ENCODE measurements at places on chromosomes 5 and 9.

DNA sequence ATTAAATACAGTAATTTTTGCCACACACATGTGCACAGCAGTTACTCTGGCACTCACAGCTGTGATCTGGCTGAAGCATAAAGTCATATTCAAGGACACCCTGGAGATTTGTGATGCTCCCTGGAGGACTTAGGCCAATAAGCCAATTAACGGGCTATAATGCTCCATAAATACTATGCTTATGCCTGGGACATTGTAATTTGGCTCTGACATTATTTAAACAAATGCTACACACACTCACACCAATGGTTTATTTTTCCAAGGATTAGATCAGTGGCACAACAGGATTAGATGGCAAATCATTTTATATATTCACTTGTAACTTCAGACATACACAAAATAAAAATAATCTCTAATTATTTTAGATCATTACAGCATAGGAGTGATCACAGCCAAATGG lies 111.2 kb downstream of the LMNB1 start:
- no peak overlapping the region for H3K4me3 ChIP-seq
- no peak overlapping the region for H3K27ac ChIP-seq
- no peaks in the 10 kb centered on the region for H3K4me1 ChIP-seq
- H3K36me3 ChIP-seq: no peaks in the 10 kb centered on the region

DNA sequence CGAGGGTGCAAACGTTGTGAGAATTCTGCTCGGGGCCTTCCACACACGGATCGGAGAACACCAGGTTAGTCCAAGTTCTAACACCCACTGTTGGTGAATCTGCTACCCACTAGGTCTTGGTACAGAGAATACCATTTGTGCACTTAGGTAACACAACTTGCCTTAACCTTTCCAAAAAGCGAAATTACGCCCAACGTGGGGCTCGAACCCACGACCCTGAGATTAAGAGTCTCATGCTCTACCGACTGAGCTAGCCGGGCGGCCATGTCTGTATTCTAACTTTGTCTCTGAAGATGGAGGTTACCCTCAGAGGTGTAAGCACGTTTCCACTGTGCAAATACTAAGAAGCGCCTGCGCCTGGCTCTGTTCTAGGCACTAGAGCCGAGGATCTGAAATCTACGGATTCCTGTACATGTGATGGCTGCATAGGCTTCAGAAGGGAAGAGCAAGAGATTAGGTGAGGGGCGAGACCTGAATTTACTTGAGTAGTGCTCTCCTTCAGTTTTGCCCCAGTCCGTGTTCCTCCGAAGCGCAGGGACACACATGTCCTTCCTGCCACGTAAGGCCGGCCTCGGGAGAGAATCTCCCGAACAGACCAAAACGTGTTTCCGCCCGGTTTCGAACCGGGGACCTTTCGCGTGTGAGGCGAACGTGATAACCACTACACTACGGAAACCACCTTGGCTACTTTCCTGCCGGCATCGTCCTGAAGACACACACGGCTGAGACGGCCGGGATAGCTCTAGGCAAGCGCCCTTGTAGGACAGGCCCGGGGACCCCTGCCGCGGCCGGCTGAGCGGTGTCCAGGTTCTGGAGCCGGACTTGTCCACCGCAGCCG lies 1.1 kb upstream of the TRIM41 start:
- peaks cover 3% of the 10 kb centered on the region for H3K4me1 ChIP-seq
- no peak overlapping the region for H3K27ac ChIP-seq
- peak overlapping the region; percentile 86 for H3K4me3 ChIP-seq
- no peak for DNase-seq
- no peaks in the 10 kb centered on the region for H3K27me3 ChIP-seq

GRCh38 chr9:116816484-116816883 lies 129.4 kb downstream of the TRIM32 start:
- no peak overlapping the region for H3K4me3 ChIP-seq
- no peak for DNase-seq
- peaks cover 4% of the 10 kb centered on the region for H3K4me1 ChIP-seq
- H3K27me3 ChIP-seq: no peaks in the 10 kb centered on the region
- H3K27ac ChIP-seq: no peak overlapping the region

DNA sequence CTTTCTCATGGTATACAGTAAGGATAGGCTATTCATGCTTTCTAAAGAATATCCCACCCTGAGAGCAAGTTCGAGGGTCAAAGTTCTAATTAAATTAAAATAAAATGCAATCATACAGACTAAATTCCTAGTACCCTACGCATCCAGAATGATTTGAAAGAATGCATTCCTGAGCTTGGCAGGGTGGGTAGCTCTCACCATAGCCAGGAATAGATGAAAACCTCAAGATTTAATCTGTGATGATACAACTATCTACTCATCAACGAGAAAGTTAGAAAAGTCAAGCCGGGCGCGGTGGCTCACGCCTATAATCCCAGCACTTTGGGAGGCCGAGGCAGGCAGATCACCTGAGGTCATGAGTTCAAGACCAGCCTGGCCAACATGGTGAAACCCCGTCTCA lies 32.3 kb downstream of the SERINC5 start:
- H3K27ac ChIP-seq: no peak overlapping the region

- no peaks in the 10 kb centered on the region for H3K27me3 ChIP-seq
- H3K36me3 ChIP-seq: no peaks in the 10 kb centered on the region
- no peak overlapping the region for H3K27ac ChIP-seq
- H3K4me3 ChIP-seq: no peak overlapping the region
These were observed 53.5 kb upstream of the MAST4 start for GRCh38 chr5:66542711-66543110.

DNA sequence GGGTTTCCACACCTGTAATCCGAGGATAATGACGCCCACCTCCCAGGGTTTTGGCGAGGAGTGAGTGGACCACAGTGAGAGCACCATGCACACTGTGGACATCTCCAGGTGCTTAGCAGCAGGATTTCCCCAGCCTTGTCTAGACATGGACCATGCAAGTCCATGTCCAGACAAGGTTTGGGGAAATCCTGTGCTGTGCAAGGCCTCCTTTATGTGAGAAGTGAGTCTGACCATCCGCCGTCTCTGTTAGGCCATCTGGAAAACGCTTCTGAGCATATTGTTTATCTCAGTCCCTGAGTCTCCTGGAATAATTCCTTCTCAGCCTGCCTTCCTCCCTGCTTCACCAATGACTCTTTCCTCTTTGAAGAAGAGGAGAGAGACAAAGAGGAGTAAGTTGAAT lies 26.2 kb upstream of the TNFAIP8 start:
- H3K27me3 ChIP-seq: no peaks in the 10 kb centered on the region
- H3K4me3 ChIP-seq: no peak overlapping the region
- peaks cover 11% of the 10 kb centered on the region for H3K4me1 ChIP-seq
- H3K27ac ChIP-seq: no peak overlapping the region
- no peaks in the 10 kb centered on the region for H3K36me3 ChIP-seq

GRCh38 chr5:78927657-78928282 lies 57.3 kb downstream of the ARSB start:
- no peak overlapping the region for H3K4me3 ChIP-seq
- no peaks in the 10 kb centered on the region for H3K27me3 ChIP-seq

DNA sequence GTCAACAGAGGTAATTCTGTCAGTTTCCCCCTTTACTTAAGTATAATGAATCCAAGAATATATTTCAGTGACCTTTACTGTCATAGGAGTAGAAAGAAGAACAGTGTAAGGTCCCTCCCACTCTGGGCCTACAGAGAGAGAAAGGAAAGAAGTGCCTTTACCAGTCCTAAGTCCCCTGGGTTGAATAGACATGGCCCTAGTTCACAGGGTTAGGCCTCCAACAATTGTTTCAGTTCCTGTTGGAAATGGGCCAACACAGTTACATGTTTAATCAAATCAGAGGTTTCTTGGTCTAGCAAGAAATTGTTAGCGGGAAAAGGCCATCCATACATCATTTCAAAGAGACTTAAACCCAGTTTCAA lies 605.6 kb downstream of the MTRR start:
- H3K27me3 ChIP-seq: no peaks in the 10 kb centered on the region
- H3K36me3 ChIP-seq: no peaks in the 10 kb centered on the region
- H3K4me3 ChIP-seq: no peak overlapping the region
- DNase-seq: no peak
- H3K4me1 ChIP-seq: no peaks in the 10 kb centered on the region

- no peaks in the 10 kb centered on the region for H3K4me1 ChIP-seq
- no peaks in the 10 kb centered on the region for H3K27me3 ChIP-seq
- no peak for DNase-seq
- H3K27ac ChIP-seq: no peak overlapping the region
- no peaks in the 10 kb centered on the region for H3K36me3 ChIP-seq
- H3K4me3 ChIP-seq: no peak overlapping the region
These were observed 59.7 kb downstream of the RXRA start for GRCh38 chr9:134385915-134386314.

DNA sequence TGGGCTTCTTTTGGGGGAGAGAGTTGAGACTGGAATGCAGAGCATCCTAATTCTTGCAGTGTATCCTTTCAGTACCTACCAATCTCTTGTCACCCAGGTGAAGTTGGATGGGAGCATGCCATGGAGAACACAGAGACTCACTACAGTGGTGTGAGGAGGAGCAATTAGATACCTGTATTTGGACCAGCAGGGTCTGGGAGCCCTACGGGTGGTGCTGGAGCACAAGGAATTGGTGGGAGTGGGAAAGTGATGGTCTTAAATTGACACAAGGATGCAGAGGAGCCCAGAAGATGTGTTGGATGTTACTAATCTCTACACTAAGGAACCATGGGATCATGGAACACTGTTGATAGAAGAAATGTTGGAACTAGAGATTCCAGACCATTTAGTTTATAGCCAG lies 212.7 kb downstream of the CHSY3 start:
- no peaks in the 10 kb centered on the region for H3K4me1 ChIP-seq
- no peak for DNase-seq
- H3K27ac ChIP-seq: no peak overlapping the region
- no peaks in the 10 kb centered on the region for H3K36me3 ChIP-seq

- H3K36me3 ChIP-seq: no peaks in the 10 kb centered on the region
- no peak overlapping the region for H3K4me3 ChIP-seq
- DNase-seq: no peak
- H3K4me1 ChIP-seq: no peaks in the 10 kb centered on the region
- H3K27ac ChIP-seq: no peak overlapping the region
These were observed 1.3 kb downstream of the C5orf15 start for GRCh38 chr5:133967124-133967523.

DNA sequence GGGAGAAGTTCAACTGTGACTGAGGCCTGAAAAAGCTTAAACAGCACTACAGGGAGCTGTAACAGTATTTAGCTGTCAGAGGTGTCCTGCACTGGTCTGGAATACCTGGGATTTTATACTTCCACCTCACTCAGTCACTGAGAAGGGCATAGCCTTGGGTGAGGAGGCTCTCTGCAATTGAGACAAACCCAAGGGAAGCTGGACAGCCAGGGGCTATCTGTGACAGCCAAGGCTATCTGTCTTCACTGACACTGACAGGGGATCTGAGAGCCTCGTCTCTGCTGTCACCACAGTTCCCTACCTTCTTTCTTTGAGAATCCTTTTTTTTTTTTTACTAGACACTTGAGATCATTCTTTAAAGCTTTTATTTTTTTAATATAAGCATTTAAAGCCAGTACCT lies 356.2 kb upstream of the CD180 start:
- no peak for DNase-seq
- H3K4me3 ChIP-seq: no peak overlapping the region
- H3K27ac ChIP-seq: no peak overlapping the region
- no peaks in the 10 kb centered on the region for H3K36me3 ChIP-seq
- no peaks in the 10 kb centered on the region for H3K27me3 ChIP-seq
